ENCODE measurements at places on chromosomes 5 and 9.

- DNase-seq, result no peak
Measured at GRCh38 chr5:176650354-176650884, 3.1 kb downstream of the TSPAN17 start.

GRCh38 chr9:118558891-118559290 lies 810.3 kb downstream of the BRINP1 start:
- DNase-seq, result no peak

DNA sequence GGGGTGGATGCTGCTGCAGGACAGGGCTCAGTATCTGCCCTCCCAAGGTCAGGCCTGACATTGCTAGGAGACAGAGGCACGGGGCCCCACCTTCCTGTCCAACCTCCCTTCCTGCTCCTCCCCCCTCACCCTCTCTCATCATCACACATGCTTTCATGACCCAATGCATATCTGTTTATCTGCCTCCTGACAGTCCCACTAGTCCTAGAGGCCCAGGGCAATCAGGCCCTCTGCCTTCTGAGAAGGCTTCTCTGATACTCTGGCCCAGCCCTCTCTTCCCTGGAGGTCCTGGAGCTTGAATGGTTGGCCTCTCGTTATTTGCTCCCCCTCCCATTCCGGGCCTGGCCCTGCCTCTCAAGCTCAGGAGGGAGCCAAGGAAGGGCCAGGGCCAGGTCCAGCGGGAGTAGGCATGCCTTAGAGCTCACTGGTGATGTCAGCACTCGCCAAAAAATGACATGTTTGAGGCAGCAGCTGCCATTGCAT lies 90.6 kb upstream of the SAP30L start:
- DNase-seq, result no peak

GRCh38 chr9:114718801-114719221 lies 36.8 kb upstream of the TEX48 start:
- DNase-seq, result no peak

GRCh38 chr5:135608361-135608760 lies 29.6 kb upstream of the CXCL14 start:
- no peak for DNase-seq

DNA sequence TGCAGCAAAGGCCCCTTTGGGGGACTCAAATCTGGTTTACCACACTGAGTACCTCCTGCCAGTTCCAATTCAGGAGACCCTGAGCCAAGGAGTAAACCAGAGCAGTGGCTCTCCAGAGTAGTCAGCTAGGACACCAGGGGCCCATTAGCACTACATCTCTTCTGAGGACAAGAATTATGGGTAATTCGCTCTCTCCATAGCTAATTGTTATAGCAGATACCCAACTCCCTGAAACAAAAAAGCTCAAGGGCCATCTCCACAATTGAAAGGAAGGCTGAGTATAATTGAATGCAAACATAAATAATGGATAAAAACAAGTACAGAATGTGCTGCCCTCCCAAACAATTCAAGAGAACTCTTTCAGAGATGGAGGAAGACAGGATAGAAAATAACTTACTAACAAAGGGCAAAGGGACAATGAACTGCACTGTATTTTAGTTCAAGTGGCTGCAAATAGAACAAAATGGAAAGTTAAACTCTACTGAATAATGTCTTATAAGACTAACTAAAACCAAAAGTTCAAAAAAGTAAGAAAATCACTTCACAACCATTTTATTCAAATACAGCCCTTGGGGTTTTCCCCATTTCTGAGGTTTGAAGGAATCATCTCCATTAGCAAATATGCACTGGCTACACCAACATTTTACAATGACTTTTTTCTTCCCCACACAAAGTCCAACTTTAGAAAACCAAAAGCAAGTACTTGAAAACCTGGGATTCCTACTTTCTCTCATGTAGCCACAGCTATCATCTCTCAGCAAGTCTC lies 118.8 kb downstream of the SIL1 start:
- DNase-seq, result no peak
